Kidney (tissue), 22 donors: ENCODE measurements at places on chromosomes 12 and 14. TPM values are rescaled to one million over a fixed set of nuclear protein-coding genes. Genes with fewer than 3 reads are reported as not detected.

Gene CLSTN3
- total RNA-seq = 64.2 TPM

DNA sequence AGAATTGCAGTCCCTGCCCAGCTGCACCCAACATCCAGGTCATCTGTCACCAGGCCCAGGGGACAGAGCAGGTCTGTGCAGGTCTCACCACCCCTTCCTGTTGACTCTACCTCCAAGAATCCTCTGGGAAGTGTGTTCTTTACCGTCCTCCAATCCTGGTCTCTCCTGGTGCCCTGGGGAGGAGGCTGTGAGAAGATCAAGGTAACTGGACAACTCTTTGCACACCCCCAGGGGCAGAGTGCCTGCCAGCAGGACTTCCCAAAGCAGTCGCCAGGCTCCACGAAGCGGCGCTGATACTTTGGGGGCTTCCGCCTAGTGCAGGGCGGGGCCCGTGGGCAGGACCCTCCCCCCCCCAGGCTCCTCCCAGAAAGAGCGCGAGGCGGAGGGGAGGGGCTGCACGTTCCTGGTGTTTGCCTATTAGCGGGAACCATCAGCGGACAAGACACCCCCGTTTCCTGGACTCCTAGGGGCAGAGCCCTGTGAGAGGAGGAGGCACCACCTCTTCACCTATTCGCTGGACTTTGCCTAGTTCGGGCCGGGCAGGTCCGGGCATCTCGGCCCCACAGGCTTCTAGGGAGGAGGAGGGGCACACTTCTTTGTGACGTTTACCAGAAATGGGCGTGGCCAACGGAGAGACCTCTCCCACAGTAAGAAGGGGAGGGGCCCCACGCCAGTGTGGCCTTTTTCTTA is 918.0 kb downstream of the AACS start:
- H3K27ac ChIP-seq = peak overlapping the region; percentile 72
- no peaks in the 10 kb centered on the region for H3K36me3 ChIP-seq
- no peak for DNase-seq
- no peaks in the 10 kb centered on the region for H3K27me3 ChIP-seq
- peak overlapping the region; percentile 65 for H3K4me3 ChIP-seq
- peaks cover 6% of the 10 kb centered on the region for H3K4me1 ChIP-seq

DNA sequence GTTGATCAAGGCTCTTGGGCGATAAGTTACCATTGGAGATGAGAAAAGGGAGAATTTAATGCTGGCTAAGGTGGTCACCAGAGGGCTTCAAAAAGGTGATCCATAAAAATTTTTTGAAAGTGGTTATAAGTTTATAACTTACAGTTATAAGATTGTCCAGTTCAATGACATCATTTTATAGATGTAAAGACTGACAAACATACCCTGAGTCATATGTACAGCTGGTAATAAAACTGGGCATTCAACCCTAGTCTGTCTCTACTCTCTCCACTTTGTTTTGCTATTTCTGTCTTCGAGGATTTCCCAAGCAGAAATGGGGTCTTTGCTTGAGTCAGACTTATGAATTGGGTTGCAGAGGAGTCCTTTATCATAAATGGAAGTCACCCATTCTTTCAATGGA is 454.0 kb downstream of the SOX5 start:
- H3K4me1 ChIP-seq = no peaks in the 10 kb centered on the region
- H3K27ac ChIP-seq = no peak overlapping the region
- H3K27me3 ChIP-seq = no peaks in the 10 kb centered on the region

Gene SLC6A12
- 130 TPM for total RNA-seq

DNA sequence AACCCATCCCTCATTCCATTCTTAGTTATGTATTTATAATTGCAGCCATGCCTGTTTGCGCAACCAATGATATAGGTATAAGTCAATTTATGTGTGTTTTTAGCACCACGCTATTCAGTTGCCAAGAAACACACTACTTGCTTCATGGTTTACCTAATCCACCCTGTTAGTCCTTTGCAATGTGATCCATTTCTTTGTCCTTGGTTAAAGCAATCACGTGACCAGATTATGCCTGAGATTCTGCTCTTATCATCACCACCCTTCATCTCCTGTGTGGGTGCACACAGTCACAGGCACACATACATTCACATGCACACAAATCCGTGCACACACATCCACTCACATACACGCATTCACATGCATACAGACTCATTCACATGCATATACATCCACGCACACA is 52.3 kb upstream of the KCNA5 start:
- DNase-seq = no peak
- H3K4me3 ChIP-seq = no peak overlapping the region
